ENCODE measurements at places on chromosomes 4 and X.
A peak's percentile ranks its signal among the peaks of the same experiment; 100 is the strongest.

GRCh38 chr4:86961116-86961515 is 26.3 kb downstream of the AFF1 start:
- DNase-seq: no peak

DNA sequence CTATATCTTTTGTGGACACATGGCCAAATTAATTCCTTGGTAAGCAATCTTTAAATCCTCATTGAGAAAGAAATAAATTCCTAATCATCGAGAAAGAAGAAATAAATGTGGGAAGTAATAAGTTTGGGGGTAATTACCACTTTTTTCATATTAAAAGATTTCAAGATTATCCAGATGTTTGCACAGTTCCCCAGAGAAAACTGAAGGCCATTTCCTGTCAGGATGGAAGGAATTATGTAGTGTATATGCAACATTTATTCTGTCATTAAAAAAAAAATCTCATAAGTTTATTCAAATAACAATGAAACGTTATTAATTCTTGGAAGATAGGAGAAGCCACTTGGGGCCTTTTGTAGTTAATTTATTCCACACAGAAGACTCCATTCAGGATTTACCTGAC is 385.6 kb upstream of the NR3C2 start:
- DNase-seq: no peak

GRCh38 chr4:111605111-111605510 is 540.1 kb upstream of the FAM241A start:
- DNase-seq: no peak

GRCh38 chr4:8215001-8215427 is 15.9 kb downstream of the SH3TC1 start:
- no peak for DNase-seq

- DNase-seq: no peak
These were observed 8.7 kb downstream of the PDE6B start for GRCh38 chr4:633976-634598.

- no peak for DNase-seq
These were observed 14.3 kb downstream of the SHROOM3 start for GRCh38 chr4:76449362-76449767.

DNA sequence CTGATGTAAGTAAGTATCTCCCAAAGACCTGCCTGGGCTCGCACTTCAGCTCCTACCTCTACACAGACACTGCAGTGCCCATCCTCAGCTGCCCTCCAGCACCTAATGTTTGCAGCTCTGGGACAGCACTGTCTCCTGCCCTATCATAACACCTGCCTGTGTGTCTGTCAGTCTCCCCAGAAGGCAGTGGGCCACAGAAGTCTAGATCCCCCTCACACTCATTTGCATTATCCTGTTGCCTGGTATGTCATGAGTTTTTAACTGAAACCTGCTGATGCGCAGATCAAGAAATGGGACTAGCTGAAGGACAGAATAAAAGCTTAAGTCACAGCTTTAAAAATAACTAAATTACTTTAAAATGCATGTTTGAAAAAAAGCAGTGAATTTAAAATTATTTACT is 43.0 kb downstream of the LRP2BP start:
- no peak for DNase-seq

GRCh38 chrX:72121383-72121782 is 10.3 kb downstream of the RTL5 start:
- DNase-seq: peak; percentile 19

DNA sequence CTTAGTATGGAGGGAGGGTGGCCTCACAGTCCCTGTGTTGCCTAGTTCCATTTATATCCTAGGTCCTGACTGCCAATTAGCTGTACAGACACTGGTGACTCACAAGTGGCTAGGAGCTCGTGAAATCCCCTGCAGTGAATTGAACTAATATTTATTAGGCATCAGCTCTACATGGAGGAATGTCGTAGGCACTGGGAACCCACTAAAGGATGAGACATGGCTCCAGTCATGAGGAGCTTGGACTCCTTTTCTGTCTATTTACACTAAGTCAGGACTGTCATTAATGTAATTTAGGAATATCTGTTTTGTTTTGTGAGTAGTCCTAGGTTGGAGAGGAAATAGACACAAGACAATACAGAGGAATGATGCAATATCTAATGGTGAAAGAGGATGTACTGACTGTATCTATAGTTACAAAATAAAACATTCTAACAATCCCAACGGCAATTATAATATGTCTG is 67.7 kb downstream of the MID1IP1 start:
- DNase-seq: no peak

DNA sequence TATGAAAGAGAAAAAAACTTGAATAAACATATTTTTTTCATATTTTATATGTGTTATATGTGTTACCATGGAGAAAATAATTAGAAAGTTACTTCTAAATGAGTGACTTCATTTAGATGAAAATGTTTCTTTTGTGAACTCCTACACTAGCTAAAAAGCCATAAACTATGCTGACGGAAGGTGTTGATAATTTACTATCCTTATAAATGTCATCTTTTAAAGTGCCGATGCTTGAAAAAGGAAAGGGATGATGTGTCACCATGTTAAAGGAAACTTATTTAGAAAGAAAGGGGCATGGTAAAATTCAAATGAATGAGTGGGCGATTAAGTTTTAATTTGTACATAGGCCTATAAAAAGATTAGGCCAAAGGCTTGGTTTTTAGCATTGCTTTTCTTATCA is 133.8 kb downstream of the SPRY1 start:
- no peak for DNase-seq

Data from SW480 (cell line).